ENCODE measurements at places on chromosomes 1 and 21. TPM values are rescaled to one million over a fixed set of nuclear protein-coding genes. Genes with fewer than 3 reads are reported as not detected.

Gene TTC22
- 21.8 TPM for total RNA-seq

Gene TRIM63
- not detected for total RNA-seq

DNA sequence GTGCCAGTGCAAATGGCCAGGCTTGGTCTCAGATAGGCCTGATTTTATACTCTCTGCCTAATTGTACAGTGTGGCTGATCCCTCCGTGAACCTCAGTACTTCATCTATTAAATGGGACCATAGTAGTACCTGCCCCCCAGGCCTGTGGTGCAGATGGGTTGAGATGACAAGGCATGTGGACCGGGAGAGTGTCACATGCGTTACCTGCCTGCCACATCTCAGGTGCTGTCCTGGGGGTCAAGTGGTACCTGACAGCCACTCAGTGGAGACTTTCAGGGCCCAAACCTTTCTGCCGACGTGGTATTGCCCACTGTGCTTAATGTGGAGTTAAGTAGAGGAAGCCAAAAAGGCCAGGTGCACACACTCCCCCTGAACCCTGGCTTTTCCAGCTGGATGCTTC lies 197.3 kb downstream of the FOXD2 start:
- no peak for DNase-seq
- H3K27ac ChIP-seq: no peak overlapping the region
- no peaks in the 10 kb centered on the region for H3K36me3 ChIP-seq
- no peaks in the 10 kb centered on the region for H3K4me1 ChIP-seq

DNA sequence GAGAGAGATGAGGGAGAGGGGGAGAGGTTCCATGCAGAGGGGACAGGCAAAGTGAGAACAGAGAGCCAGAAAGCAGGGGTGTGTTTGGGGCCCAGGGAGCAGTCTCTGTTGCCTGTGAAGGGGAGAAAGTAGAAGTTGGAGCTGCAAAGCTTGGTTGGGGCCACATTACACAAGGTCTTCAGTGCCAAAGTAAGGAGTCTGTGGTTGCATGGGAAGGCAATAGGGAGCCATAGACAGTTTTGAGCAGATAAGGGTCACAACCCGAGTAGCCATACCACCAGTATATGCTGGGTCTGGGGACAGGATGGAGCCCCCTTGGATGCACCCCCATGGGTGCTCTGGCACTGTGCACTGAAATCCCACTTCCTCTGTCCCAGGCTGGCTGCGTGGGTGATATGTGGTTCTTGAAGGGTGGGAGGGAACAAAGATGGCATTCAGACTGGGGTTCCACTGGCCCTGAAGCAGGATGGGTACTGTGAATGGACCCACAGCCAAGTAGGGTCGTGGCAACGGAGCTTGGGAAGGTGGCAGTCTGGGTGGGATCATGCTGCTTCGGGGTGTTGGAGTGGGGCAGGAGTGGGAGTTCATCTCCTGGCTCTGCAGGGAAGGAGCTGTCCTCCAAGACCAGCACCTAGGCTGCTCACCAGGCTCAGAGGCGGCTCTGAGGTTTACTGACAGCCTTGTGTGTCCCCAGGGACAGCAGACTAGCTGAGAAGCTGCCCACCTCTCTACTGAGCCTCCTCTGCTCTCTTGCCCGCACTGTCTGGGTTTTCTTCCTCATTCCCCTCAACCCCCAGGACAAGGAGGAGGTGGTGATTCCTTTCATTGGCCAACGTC lies 12.1 kb downstream of the DRAXIN start:
- H3K27me3 ChIP-seq: peaks cover 7% of the 10 kb centered on the region
- no peaks in the 10 kb centered on the region for H3K36me3 ChIP-seq
- H3K4me1 ChIP-seq: no peaks in the 10 kb centered on the region
- no peak overlapping the region for H3K4me3 ChIP-seq

GRCh38 chr1:154768456-154769125 lies 101.5 kb downstream of the KCNN3 start:
- H3K27me3 ChIP-seq: peaks cover 34% of the 10 kb centered on the region
- H3K4me1 ChIP-seq: no peaks in the 10 kb centered on the region
- DNase-seq: no peak
- H3K4me3 ChIP-seq: no peak overlapping the region
- H3K36me3 ChIP-seq: no peaks in the 10 kb centered on the region

- H3K4me1 ChIP-seq: 0 out of 2 replicates have a peak, but pooled peaks cover 6% of the 10 kb centered on the region
- no peak for DNase-seq
- H3K27ac ChIP-seq: no peak overlapping the region
Observed at GRCh38 chr1:214003233-214003632, 15.5 kb downstream of the PROX1 start.

- H3K27me3 ChIP-seq: no peaks in the 10 kb centered on the region
- no peaks in the 10 kb centered on the region for H3K36me3 ChIP-seq
- peak overlapping the region; percentile 27 for H3K4me3 ChIP-seq
- peaks cover 45% of the 10 kb centered on the region for H3K4me1 ChIP-seq
- peak; percentile 84 for DNase-seq
- peak overlapping the region; percentile 80 for H3K27ac ChIP-seq
Observed at GRCh38 chr1:94068999-94069918, 51.7 kb downstream of the ABCA4 start.

Measured in PC-3 (cell line).